ENCODE measurements at places on chromosomes 6 and 20.

DNA sequence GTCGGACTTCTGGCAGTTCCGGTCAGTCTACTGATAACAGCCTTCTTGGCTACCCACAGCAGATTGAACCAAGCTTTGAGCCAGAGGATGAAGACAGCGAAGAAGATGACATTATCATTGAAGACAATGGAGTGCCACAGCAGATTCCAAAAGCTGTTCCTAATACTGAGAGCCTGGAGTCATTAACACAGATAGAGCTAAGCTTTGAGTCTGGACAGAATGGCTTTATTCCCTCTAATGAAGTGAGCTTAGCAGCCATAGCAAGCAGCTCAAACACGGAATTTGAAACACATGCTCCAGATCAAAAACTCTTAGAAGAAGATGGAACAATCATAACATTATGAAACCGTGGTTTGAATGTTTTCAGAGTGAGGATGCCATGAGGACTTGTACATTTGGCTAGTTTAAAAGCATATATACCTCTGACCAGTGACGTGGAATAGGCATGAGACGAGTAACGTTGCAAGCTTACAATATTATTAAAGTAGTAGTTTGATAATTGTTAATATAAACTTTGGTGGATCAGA is 18.8 kb downstream of the PARD6B start:
- DNase-seq, result no peak

DNA sequence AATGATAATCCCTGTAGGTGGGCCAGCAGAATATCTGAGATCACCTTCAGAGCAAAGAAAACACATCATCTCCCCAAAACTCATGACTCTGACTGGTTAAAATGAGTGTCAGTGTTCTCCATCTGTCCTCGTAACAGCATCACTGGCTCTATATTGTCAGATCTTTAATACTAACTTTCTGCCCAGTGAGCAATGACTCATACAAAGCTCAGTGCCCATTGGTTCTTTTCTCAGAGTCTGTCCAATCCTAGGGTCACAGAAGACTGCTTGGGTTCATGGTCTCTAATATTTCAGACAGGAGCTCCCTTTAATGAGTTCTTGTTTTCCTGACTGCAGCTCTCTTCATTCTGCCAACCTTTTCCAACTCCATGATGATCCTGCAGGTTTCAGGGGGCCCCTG is 36.4 kb downstream of the HLA-DPB1 start:
- no peak for DNase-seq

DNA sequence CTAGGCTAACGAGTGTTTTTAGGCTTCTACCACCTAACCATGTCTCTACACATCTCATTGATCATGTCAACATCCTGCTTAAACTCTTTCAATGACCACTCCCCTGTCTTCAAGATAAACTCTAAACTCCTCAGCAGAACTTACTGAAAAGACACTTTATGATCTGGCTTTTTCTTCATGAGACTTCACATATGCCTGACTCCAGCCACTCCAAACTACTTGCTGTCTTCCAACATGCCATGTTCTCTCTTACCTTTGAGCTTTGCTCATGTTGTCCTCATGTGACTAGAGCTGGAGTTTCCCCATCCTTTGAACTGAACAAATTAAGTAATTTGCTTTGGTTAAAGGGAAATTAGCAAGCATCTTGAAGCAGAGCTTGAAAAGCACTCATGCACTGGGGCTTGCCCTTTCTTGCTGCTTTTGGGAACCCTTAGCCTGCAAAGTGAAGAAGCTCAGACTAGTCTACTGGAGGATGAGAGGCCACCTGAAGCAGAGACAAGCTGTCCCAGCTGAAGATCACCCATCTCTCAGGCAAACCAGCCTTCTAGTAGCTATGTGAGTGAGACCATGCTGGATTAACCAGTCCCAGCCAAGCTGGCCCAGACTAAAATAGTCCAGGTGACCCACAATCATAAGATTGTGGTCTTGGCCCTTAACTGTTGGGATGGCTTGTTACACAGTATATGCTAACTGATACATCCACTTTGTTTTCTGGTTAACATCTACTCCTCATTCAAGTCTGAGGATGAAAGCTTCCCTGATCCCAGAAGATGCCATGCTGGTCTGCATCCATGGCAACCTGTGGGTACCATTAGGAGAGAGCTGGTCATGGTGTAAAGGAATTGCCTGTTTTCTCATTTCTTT is 235.8 kb downstream of the GMPR start:
- DNase-seq, result no peak

- no peak for DNase-seq
Measured at GRCh38 chr20:57212534-57213276, 53.7 kb downstream of the BMP7 start.

GRCh38 chr6:16181439-16182297 is 52.8 kb downstream of the MYLIP start:
- DNase-seq, result no peak

DNA sequence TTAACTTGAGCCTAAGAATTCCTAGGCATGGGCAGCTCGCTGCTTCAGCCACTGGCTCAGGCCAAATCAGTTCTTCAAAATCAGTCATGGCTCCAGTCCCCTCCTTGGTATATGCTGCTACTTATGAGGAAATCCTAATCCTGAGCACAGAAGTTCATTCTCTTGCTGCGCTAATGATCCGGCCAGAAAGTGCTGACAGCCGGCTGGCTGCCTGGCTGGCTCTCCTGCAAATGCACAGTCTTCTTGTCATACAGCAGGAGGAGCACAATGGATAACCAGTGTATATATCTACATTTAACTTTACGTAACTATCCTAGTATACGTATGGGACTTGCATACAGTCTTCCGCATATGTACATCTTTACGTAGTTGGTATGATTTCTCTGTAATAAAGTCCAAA is 500.8 kb downstream of the PRKN start:
- DNase-seq, result no peak

Measured in activated naive CD4-positive, alpha-beta T cell (primary cell).